Neuronal stem cell (in vitro differentiated cells): ENCODE measurements at places on chromosomes 1 and 21.

- peaks cover 63% of the 10 kb centered on the region for H3K36me3 ChIP-seq
- H3K4me3 ChIP-seq, result no peak overlapping the region
- no peak for DNase-seq
- no peak overlapping the region for H3K27ac ChIP-seq
- no peaks in the 10 kb centered on the region for H3K4me1 ChIP-seq
These were observed 18.6 kb downstream of the PTTG1IP start for GRCh38 chr21:44854664-44855446.

GRCh38 chr1:35443768-35444518, 113.3 kb downstream of the KIAA0319L start:
- H3K4me3 ChIP-seq, result no peak overlapping the region
- DNase-seq, result no peak
- no peaks in the 10 kb centered on the region for H3K27me3 ChIP-seq
- H3K27ac ChIP-seq, result no peak overlapping the region
- no peaks in the 10 kb centered on the region for H3K4me1 ChIP-seq

DNA sequence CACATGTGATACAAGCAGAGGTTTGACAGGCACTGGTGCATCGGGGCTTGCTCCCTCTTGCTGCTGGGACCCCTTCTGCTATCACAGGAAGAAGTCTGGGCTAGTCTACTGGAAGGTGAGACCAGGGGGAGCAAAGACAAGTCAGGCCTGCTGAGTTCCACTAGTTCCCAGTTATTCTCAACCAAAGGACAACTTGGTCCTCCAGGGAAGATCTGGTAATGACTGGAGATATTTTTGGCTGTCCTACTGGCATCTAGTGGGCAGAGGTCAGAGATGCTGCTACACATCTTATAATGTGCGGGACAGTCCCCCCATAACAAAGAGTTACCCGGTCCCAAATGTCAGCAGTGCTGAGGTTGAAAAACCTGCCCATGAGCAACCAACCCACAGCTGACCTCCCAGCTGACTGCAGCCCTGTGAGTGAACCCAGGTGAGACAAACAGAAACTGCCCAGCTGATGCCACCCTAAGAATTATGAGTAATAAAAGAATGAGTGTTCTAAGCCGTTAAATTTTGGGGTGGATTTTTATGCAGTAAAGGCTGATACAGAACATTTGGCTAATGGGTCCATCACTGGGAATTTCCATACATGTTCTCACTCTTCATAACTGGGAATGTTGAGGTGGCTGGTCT, 71.6 kb downstream of the NENF start:
- H3K27me3 ChIP-seq, result no peaks in the 10 kb centered on the region
- H3K4me1 ChIP-seq, result peaks cover 12% of the 10 kb centered on the region
- H3K27ac ChIP-seq, result no peak overlapping the region
- H3K4me3 ChIP-seq, result no peak overlapping the region

DNA sequence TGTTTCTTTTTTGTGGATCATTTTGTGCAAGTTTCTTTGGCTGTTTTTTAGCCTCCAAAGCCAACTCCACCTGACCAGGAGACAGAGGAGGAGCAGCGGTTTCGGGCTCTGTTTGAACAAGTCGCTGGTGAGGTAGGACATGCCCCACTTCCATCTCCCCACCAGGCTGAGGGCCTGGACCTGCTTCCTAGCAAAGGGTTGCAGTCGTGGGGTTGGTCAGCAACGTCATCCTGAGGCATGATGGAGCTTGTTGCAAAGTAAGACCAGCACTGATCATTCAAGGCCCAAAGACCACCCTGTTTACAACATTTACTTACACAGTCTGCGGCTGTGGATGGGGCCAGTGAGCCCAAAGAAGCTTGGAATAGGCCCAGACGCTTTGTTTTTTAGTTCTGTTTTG, 40.3 kb downstream of the CAPN9 start:
- H3K27ac ChIP-seq, result no peak overlapping the region
- H3K4me3 ChIP-seq, result no peak overlapping the region
- DNase-seq, result no peak
- H3K27me3 ChIP-seq, result no peaks in the 10 kb centered on the region

DNA sequence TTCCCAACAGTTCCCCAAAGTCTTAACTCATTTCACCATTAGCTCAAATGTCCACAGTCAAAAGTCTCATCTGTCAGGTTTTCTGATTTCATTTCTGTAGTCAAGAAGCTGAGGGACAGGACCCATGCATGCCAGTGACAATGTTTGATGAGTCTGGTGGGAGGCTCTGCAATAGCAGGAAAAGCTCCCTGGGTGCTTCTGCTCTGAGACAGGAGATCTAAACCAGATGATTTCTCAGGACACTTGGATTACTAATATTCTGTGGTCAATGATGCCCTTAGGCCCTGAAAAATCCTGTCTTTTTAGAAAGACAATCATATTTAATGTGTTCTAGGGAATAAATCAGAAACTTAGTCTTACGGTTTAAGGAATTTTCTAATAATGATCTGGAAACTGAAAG, 56.4 kb downstream of the PCBP3 start:
- DNase-seq, result no peak
- H3K4me3 ChIP-seq, result no peak overlapping the region
- no peak overlapping the region for H3K27ac ChIP-seq
- H3K27me3 ChIP-seq, result no peaks in the 10 kb centered on the region

GRCh38 chr21:18743531-18743930, 339.9 kb upstream of the TMPRSS15 start:
- H3K27me3 ChIP-seq, result no peaks in the 10 kb centered on the region
- DNase-seq, result no peak
- no peaks in the 10 kb centered on the region for H3K4me1 ChIP-seq
- H3K27ac ChIP-seq, result no peak overlapping the region

DNA sequence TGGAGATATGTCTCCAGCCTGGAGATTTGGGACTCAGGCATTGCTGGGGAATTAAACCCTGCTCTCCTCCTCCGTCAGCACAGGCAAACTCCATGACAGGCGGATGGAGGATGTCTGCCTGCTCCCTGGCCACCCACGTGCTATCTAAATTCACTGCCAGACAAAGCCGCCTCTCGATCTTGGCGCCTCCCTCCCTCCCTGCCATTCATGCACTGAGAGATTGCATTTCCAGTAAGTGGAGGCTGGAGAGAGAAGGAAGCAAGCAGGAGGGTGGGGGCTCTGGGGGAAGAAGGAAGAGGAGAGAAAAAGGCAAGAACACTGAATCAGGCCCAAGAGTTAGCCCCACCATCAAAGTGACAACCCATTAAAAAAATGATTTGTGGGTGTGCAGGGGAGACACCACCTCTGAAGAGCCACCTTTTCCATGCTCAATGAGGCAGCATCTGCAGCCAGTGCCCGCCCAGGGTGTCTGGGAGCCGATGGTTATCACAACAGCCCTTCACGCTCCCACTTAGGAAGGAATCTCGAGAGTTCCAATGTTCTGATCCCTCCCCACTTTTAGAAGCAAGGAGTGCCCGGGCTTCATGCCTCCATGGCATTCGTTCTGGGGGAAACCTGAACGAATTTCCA, 183.0 kb downstream of the HIVEP3 start:
- H3K4me1 ChIP-seq, result peaks cover 12% of the 10 kb centered on the region
- no peak overlapping the region for H3K4me3 ChIP-seq
- no peaks in the 10 kb centered on the region for H3K36me3 ChIP-seq
- no peak overlapping the region for H3K27ac ChIP-seq
- H3K27me3 ChIP-seq, result no peaks in the 10 kb centered on the region

DNA sequence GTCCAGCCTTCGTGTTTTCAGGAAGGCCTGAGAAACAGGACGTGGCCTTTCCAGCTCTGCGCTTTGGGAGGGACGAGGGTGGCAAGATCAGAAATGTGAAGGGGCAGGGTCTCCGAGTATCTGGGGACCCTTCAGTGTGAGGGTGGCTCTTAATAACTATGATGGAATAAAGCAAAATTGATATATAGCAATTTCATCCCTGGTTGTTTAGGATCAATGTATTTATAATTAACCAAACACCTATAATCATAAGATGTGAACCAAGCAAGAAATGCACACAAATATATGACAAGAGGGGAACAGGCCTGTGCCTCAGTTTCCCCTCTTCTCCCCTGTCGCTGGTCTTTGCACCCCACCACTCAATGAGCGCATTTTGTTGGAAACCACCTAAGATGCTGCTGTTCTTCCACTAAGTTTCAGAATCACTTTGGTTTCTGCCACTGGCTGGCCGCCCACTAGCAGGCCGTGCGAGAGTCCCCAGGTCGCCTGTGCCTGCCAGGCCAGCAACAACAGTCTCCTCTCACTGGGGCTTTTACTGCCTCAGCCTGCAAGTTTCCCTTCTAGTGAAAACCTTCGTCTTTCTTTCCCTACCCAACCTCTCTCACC, 36.6 kb downstream of the UBASH3A start:
- H3K27ac ChIP-seq, result no peak overlapping the region
- no peaks in the 10 kb centered on the region for H3K36me3 ChIP-seq
- H3K27me3 ChIP-seq, result no peaks in the 10 kb centered on the region
- no peaks in the 10 kb centered on the region for H3K4me1 ChIP-seq

DNA sequence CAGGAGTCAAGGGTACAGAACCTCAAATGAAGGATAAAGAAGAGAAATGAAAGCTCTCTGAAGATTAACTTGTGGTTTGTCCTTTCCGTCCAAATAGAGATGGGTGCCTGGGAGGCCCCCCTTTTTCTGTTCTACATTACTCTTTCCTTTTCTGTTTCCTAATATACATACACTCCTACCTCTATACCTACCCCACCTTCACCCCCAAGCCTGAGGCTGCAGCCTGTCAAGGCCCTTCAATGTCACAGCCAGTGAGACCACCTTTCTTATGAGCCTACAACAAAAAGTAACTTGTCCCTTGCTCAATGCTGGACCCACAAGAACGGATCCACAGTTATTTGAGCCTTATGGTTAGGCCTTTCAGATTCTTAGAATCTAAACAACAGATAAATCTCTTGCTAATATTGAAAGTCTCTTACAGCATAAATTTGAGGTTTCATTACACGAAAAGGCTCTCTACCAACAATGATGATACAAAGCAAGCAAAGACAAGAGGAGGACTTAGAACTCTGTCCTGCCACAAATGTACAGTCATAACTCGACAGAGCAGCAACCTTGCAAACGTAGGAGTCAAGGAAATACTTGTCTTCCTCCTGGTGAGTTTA, 4.1 kb upstream of the TRAF3IP3 start:
- DNase-seq, result no peak
- H3K27me3 ChIP-seq, result no peaks in the 10 kb centered on the region
- H3K4me3 ChIP-seq, result no peak overlapping the region
- H3K36me3 ChIP-seq, result no peaks in the 10 kb centered on the region

- no peak overlapping the region for H3K4me3 ChIP-seq
- peaks cover 4% of the 10 kb centered on the region for H3K4me1 ChIP-seq
- H3K27ac ChIP-seq, result no peak overlapping the region
- DNase-seq, result no peak
These were observed 44.8 kb downstream of the TP73 start for GRCh38 chr1:3697104-3697503.

DNA sequence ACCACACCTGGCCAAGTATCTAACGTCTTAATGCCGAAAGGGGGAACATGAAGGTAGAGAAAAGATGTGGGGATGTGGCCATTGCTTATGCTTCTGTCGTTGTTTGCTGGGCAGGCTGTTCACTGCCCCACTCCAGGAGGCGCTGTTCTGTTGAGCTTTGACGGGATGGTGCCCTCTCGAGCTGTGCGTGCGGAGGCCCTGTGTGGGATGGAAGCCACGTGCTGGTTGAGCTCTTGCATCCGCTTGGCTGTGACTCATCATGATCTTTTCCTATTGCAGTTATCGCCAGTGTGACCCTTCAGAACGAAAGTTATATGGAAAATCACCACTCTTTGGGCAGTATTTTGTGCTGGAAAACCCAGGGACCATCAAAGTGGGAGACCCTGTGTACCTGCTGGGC, 26.3 kb downstream of the MTARC1 start:
- H3K27me3 ChIP-seq, result no peaks in the 10 kb centered on the region
- DNase-seq, result no peak
- peaks cover 2% of the 10 kb centered on the region for H3K36me3 ChIP-seq
- no peak overlapping the region for H3K4me3 ChIP-seq
- H3K4me1 ChIP-seq, result no peaks in the 10 kb centered on the region
- no peak overlapping the region for H3K27ac ChIP-seq

- H3K27ac ChIP-seq, result no peak overlapping the region
- no peaks in the 10 kb centered on the region for H3K27me3 ChIP-seq
- H3K4me3 ChIP-seq, result no peak overlapping the region
- no peaks in the 10 kb centered on the region for H3K36me3 ChIP-seq
These were observed 264.4 kb downstream of the NTNG1 start for GRCh38 chr1:107405236-107405635.

DNA sequence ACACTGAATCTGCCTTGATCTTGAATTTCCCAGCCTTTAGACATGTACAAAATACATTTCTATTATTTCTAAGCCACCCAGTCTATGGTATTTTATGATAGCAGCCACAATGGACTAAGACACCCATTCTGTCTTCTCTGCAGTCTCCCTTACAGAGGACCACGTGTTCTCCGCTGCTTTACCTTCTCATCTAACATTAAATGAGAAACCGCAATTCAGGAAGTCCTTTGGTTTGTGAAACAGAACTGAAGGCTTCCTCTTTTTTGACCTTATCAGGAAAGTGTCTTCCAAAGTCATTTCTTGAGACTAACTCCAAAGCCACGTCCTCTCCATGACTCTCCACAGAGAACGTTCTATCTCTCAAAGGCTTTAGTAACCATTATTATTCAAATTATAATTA, 560.1 kb downstream of the OMA1 start:
- H3K27ac ChIP-seq, result no peak overlapping the region
- H3K27me3 ChIP-seq, result no peaks in the 10 kb centered on the region
- DNase-seq, result no peak

GRCh38 chr1:203176273-203177035, 828 bp upstream of the MYBPH start:
- no peak for DNase-seq
- H3K27ac ChIP-seq, result no peak overlapping the region
- no peaks in the 10 kb centered on the region for H3K36me3 ChIP-seq
- peaks cover 17% of the 10 kb centered on the region for H3K4me1 ChIP-seq

GRCh38 chr21:43854773-43855633, 10.0 kb upstream of the AGPAT3 start:
- peaks cover 8% of the 10 kb centered on the region for H3K27me3 ChIP-seq
- DNase-seq, result no peak
- no peaks in the 10 kb centered on the region for H3K36me3 ChIP-seq
- no peak overlapping the region for H3K27ac ChIP-seq

DNA sequence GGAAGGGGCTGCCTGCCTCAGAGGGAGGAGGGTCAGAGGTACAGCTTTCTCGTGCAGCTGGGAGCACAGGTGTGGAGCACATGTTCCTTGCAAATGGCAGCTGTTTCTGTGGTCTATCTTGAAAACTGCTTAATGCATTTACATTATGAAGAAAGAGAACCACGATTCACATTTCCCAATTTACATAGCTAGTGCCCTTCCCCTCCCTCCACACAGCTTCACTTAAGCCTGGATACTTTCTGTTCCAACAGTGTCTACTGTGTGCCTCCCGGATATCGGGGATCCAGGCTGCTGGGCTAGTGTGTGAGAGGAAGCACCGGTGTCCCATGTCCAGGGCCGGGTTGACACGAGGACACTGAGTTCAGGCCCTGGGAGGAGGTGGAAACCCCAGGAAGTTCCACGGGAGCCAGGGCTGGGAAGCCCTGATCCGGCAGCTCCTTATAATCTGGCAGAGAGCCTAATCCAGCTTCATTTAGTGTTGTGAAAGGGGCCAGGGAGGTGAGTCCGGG, 31.6 kb downstream of the TMCC2 start:
- H3K27me3 ChIP-seq, result no peaks in the 10 kb centered on the region
- DNase-seq, result no peak
- H3K4me1 ChIP-seq, result peaks cover 9% of the 10 kb centered on the region
